Spleen (tissue), 13 donors: ENCODE measurements at places on chromosomes 6 and 20. TPM values are rescaled to one million over a fixed set of nuclear protein-coding genes. Genes with fewer than 3 reads are reported as not detected.

Gene CDC5L
- 18.2 TPM for total RNA-seq

Gene SOX18
- 12.1 TPM for total RNA-seq

Gene ARMH2
- total RNA-seq: not detected

Gene ZSCAN16
- total RNA-seq: 8.4 TPM

Gene MCHR2
- not detected for total RNA-seq

Gene TBC1D20
- 38.0 TPM for total RNA-seq

DNA sequence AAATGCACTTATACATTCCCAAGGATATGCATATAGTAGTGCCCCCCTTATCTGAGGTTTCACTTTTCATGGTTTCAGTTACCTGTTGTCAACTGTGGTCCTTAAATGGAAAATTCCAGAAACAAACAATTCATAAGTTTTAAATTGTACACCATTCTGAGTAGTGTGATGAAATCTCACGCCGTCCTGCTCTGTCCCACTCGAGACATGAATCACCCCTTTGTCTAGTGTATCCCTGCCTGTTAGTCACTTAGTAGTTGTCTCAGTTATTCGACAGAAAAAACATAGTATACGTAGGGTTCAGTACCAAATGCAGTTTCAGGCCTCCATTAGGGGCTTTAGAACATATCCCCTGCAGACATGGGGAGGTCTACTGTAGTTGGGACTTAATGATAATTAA lies 57.0 kb downstream of the MAP1LC3A start:
- peaks cover 11% of the 10 kb centered on the region for H3K36me3 ChIP-seq
- no peak for DNase-seq
- H3K4me1 ChIP-seq: no peaks in the 10 kb centered on the region
- H3K27me3 ChIP-seq: no peaks in the 10 kb centered on the region

GRCh38 chr6:5282191-5282623 lies 20.9 kb downstream of the FARS2 start:
- H3K4me1 ChIP-seq: peaks cover 22% of the 10 kb centered on the region
- H3K36me3 ChIP-seq: no peaks in the 10 kb centered on the region
- H3K27ac ChIP-seq: no peak overlapping the region

- DNase-seq: no peak
- H3K27ac ChIP-seq: no peak overlapping the region
- H3K4me1 ChIP-seq: no peaks in the 10 kb centered on the region
- no peaks in the 10 kb centered on the region for H3K36me3 ChIP-seq
- H3K27me3 ChIP-seq: no peaks in the 10 kb centered on the region
Measured at GRCh38 chr20:40010483-40010882, 678.6 kb downstream of the MAFB start.

DNA sequence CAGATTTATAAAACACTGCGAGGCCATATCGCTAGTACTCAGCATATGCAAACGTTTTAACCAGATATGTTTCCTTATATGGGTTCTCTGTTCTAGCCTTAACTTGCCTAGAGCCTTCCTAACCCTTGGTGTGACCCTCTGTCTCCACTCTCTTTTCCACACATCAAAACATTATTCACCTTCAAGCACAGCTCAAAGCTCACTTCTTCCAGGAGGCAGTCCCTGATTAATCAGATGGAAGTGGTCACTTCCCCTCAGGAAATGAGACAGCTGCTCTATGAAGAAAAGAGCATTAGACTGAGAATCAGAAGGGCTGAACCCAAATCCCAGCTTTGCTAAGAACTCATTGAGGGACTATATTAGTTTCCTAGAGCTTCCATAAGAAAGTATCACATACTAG lies 39.8 kb upstream of the SLC17A4 start:
- H3K4me1 ChIP-seq: no peaks in the 10 kb centered on the region
- H3K27me3 ChIP-seq: no peaks in the 10 kb centered on the region
- no peak overlapping the region for H3K27ac ChIP-seq
- no peak for DNase-seq
